Activated CD8-positive, alpha-beta memory T cell treated with anti-CD3 and anti-CD28 coated beads for 48 hours (primary cell): ENCODE measurements at places on chromosomes 6 and 20.

DNA sequence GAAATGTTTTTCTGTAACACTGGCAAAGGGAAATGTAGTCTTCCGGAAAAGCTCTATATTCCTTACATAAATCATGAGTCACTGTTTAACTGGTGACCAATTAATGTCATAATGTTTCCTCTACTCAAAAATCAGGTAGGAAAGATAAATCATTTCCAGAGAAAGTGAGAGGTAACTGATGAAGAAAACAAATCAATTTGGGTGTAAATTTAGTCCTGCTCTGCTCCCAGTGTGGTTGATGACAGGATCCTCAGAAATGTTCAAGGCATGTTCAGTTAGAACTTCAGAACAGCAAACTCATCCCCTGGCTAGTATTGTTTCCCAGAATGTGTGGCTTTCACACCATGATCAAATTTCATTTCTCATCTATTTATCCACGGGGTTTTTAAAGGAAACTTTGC, 38.8 kb upstream of the SPACA1 start:
- DNase-seq, result no peak

GRCh38 chr6:36029464-36029863, 1.9 kb downstream of the MAPK14 start:
- no peak for DNase-seq

- DNase-seq, result no peak
Measured at GRCh38 chr20:32484958-32485769, 100.0 kb downstream of the NOL4L start.

DNA sequence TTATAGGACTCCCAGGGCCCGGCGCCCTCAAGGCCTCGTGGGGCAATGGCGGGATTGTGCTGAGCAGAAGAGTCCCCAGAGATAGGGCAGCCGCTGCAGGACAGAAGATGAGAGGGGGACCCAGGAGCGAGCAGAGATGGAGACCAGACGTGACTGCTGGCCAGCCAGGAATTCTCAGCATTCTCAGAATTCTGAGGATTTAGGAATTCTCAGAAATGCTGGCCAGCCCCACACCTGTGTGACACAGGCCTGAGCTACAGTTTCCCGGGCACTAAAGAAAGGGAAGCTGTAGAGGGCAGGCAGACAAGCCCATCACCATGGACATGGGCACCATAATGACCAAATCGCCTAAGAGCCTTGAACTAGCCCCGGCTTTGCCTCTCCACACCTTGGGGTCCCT, 186.2 kb upstream of the CDH4 start:
- no peak for DNase-seq

DNA sequence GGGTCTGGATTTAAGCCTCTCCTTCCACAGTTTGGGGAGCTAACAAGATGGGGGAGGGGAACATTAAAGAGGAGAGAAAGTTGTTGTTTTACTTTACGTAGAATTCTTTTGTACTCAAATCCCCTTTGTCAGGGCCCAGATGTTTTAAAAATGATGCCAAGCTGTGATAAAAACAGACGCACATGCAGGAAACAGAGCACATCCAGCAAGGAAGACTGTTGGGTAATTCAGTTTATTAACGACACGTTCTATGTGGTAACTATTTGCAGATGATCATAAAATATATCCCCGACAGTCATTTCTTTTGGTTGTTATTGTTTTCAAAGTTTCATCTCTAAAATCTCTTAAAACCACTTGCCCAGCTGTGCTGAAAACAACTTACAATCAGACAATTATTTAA, 307.0 kb upstream of the PRDM1 start:
- no peak for DNase-seq

DNA sequence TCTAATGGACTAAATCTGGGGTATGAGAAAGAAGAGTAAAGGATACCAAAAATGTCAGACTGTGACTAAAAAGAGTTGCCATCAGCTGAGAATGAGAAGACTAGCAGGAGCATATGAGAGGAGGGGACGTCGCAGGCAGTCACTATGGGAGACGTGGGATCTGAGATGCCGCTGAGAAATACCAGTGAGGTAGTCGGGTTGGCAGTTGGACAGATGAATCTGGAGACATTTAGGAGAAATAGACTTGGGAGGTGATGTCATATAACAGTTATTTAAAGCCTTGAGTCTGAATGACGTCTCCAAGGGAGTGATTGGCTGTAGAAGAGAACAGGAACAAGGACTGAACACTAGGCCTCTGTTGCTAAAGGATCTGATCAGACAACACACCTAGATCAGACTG, 51.5 kb upstream of the TRIM26 start:
- no peak for DNase-seq

- no peak for DNase-seq
Measured at GRCh38 chr6:159152041-159152440, 17.2 kb upstream of the FNDC1 start.

GRCh38 chr6:153787341-153787606, 251.8 kb upstream of the OPRM1 start:
- DNase-seq, result no peak

DNA sequence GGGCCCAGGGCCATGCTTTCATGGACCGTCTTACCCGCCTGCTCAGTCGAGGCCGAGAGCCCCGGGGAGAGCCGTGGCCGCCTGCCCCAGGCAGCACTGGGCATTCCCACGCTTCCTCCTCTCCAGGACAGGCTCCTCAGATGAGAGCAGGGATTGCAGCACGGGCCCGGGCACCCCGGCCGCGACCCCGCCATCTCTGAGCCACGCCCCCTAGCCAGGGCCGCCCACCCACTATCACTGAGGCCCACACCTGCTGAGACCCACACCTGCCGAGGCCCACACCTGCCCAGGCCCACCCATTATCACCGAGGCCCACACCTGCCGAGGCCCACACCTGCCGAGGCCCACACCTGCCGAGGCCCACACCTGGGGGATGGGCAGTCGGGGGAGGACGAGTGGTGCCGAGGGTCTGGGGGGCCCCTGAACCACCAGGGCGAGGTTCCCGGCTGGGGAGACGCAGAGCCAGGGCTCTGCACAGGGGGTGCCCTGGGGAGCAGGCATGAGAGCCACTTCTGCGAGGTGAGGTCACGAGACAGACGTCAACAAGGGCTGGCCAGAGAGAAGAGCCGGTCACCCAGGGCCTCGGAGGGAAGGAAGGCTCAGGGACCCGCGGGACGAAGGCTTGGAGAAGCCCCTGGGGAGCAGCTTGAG, 235.6 kb downstream of the ERMARD start:
- DNase-seq, result no peak

- DNase-seq, result no peak
Measured at GRCh38 chr6:16174416-16175078, 45.7 kb downstream of the MYLIP start.

DNA sequence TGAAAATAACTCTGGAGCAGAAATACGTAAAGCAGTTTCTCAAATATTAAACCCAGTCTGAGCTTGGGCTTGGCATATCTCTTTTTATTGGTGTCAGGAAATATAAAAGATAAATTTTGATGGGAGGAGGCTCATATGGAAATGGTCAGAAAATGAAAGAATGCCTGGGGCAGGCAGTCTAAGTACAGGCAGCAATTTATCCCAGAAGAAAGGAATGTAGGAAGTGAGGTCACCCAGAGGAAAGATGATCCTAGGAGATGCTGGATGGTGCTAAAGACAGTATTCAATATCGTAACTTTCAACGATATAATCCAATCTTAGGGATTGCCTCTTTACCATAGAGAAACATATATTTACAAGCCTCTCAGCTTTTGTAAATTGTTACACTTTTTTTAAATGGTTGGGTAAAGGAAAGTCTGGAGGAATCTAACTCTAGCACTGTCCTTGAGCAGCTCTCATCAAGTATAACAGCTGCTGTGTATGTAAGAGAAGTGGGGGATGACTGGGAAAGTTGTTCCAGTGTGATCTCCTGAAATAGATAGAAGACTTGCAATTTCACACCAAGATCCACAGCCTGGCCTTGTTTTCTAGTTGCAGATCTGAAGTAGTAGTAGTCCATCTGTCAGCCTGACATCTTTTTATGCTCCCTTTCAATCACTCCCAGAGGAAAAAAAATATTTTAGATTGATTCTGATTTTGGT, 256.9 kb upstream of the SASH1 start:
- no peak for DNase-seq

DNA sequence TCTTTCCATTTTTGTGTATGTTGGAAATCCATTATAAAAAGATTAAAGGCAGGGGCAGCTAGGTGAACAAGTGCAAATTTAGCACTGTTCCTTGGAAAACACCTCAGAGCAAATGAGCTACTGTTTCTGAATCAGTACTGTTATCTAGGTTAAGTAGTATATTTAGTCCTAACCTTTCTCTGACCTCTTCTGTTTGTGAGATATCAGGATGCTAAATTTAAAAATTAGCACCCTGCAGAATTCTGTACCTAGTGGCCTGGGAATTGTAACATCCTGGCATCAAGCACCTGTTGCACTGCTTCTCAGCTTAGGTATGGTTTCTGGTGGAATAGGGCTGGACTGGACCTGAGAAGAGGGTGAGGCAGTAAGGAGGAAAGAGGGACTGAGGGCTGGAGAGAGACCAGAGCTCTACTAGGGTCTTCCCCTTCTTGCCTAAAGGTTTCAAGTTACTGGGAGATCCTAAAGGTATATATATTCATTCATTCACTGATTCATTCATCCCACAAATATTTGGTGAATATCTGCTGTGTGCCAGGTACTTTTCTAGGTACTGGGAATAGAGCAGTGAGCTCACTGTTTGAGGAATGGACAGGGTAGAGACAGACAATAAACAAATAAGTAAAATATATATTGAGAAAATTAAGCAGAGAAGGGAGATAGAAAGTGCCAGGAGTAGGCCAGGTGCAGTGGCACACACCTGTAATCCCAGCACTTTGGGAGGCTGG, 5.2 kb downstream of the ZNF76 start:
- DNase-seq, result no peak
